Hematopoietic multipotent progenitor cell (in vitro differentiated cells): ENCODE measurements at places on chromosomes 13 and 19. TPM values are rescaled to one million over a fixed set of nuclear protein-coding genes. Genes with fewer than 3 reads are reported as not detected.
A peak's percentile ranks its signal among the peaks of the same experiment; 100 is the strongest.

- DNase-seq, result peak; percentile 68
Measured at GRCh38 chr19:31356587-31357314, 7.5 kb upstream of the TSHZ3 start.

DNA sequence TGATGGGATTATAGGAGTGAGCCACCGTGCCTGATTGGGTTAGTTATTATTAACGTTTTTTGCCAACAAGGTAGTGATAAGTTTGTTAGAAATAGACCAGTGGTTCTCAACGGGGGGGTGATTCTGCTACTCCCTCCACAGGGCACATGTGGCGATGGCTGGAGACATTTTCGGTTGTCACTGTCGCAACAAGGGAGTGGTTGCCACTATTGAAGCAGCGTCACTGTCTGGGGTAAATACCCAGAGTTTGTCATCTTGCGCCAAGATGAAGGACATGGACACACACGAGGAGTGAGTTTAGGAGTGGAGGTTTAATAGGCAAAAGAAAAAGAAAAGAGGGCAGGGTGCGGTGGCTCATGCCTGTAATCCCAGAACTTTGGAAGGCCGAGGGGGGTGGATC is 18.9 kb downstream of the ADGRE3 start:
- DNase-seq, result no peak

The STARD13 gene
- 0.81 TPM for total RNA-seq

The SHISA7 gene
- under 0.01 TPM for total RNA-seq

- DNase-seq, result no peak
Measured at GRCh38 chr13:112635323-112635722, 47.4 kb upstream of the TUBGCP3 start.

The ZNF493 gene
- 30.2 TPM for total RNA-seq

GRCh38 chr13:82833923-82834322 is 1048.4 kb downstream of the SLITRK1 start:
- DNase-seq, result no peak

DNA sequence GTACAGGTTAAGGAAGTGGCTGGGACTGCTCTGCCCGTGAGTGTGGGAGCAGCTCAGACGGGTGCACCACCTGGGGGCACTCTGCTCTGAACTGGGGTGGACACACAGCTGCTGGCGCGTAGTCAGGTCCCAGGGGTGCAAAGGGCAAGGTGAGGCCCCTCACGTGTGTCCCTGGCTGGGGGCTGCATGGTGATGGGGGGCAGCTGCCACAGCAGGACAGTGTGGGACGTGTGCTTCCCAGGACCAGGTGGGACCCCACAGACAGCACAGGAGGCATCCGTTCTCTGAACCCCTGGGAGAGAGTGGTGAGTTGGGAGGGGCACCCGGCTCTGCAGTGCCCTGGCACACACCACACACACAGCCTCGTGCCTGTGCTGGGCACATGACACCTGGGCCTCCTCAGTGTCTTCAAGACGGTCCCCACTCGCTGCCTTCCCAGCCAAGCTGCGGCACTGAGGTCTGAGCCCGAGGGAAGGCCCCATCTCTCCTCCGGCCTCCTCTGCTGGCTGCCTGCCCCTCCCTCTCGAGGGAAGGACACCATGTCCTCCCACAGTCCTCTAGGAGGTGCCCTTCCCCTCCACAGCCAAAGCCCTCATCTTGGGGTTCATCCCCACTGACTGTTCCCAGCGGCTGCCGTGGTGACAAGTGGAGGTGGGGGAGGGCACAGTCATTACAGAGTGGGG is 24.7 kb downstream of the CILP2 start:
- no peak for DNase-seq

DNA sequence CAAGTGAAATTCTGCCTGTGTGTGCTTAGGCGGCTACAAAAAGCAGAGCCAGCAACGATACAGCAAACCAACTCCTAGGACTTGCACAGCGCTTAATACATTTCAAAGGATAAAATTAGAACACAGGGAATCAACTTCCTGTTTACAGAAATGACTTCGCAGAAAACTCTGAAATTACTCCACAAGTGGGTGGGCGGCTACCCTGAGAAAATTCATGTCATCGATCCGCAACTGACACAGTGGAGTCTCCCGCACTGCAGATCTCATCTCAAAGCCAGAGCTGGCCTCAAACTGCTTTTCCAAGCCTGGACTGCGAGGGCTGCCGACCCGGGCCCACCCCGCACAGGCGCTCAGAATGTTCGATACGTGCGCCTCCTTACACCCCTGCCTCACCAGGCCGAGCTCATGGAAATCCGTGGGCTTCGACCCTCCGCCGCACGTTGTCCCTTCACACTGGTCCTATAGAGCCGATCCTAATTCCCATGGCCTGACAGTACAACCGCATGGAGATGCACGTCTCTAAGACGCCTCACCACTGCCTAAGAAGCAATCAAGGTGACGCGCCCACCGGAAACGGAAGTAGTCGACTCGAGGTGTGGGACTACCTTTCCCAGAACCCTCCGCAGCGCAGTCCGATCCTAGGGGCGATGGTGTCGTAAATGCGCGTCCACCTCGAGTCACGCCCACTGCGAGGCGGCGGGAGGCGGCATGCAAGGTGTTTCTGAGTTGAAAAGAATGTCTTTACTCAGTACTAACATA is at the start of gene ZNF229:
Gene ZNF229, minus strand, starts transcription at position 557 of the 759 bp plus-strand sequence. CDS start 5,625 bp downstream, outside the sequence.
- DNase-seq, result peak; percentile 97

The ZNF554 gene
- total RNA-seq, result 4.8 TPM

- DNase-seq, result no peak
Measured at GRCh38 chr19:23971598-23971997, 56.9 kb downstream of the ZNF726 start.

The PODNL1 gene
- under 0.01 TPM for total RNA-seq

DNA sequence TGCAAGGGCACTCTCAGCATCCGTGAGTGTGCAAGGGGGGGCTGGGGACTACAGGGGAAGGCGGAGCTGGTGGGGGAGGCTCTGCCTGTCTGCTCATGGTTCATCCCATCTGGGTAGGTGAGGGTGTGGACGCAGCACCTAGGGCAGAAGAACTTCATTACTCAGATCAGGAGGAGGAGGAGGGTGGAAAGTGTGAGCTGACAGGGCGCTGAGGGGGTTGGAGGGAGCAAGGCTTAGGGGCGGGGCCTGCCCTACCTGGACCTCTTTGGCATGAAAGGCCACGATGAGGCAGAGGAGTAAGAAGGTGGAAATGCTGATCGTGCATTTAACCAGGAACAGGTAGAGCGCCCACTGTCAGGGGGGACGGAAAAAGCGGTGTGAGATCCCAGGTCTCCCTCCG is 4.5 kb downstream of the KCNN4 start:
- DNase-seq, result no peak

GRCh38 chr13:30165796-30166195 is 141.6 kb downstream of the KATNAL1 start:
- DNase-seq, result no peak

The ZNF606 gene
- 25.9 TPM for total RNA-seq

DNA sequence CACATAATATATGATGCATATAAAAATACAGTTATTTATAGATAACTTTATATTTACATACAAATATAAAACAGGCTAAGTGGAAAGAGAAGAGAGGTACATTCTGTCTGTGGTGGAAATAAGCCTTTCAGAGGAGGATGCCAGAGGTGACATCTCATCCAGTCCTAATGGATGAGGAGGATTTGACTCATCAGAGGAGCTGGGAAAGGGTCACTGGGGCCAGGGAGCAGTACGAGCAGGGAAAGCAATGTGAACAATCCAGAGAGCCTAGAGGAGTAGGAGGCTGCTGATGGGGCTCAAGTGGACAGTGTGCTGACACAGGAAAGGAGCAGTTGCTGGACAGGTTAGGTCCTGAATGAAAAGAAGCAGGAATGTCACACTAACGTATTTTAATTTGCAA is 18.6 kb downstream of the NALCN start:
- DNase-seq, result no peak

The TNFSF9 gene
- 2.2 TPM for total RNA-seq

The ZNF93 gene
- 17.0 TPM for total RNA-seq
